ENCODE measurements at places on chromosomes 13 and 19. TPM values are rescaled to one million over a fixed set of nuclear protein-coding genes. Genes with fewer than 3 reads are reported as not detected.

The AKT1S1 gene
- total RNA-seq, result 45.9 TPM

The CEACAM19 gene
- 2.7 TPM for total RNA-seq

The TUBB4A gene
- total RNA-seq, result 30.4 TPM

The ZNF600 gene
- total RNA-seq, result 5.9 TPM

The LYPD3 gene
- total RNA-seq, result 4.1 TPM

The DOCK6 gene
- total RNA-seq, result 44.1 TPM

The ACER1 gene
- total RNA-seq, result not detected
